ENCODE measurements at places on chromosomes 16 and 17.

DNA sequence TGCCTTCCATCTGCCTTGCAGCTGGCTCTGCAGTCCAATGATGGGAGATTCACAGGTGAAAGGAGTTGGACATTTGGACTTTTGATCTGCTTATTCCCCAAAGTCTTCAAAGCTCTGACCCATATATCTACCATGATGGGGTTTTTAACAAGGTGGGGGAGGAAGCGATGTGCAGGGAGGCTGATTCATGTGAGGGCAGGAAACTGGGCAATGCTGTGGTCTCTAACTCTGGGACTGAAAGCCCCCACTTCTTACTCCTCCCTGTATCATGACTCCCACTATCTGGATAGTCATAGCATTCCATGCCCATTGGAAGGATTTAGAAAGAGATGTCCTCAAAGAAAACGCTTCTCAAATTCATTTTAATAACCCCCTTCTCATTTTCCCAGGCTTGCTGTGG lies 16.3 kb downstream of the HOXB1 start:
- DNase-seq, result no peak

DNA sequence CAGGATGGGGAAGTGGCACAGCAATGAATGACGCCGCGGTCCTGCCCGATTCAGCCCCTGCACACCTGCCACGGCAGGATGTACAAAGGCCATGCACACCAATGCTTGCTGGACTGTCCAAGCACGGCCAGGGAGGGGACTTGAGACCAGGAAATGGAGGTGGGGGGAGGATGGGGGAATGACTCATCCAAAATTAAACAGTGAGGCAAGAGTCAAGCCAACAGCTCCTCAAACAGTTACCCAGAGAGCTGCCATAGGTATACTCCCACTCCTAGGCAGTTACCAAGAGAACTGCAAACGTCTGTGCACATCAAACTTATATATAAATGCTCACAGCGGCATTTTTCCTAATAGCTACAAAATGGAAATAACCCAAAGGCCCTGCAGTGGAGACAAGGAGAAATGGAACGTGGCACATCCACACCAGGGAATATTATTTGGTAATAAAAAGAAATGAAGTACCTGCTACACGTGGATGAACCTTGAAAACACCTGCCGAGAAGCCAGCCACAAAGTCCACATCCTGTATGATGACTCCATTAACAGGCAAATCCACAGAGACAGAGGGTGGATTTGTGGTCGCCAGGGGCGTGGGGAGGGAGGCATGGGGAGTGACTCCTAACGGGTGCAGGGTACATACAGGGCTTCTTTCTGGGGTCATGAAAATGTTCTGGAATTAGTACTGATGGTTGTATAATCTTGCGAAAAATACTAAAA lies 54.1 kb downstream of the VAC14 start:
- DNase-seq, result peak; percentile 60

GRCh38 chr16:35449663-35450062 lies 1990.3 kb downstream of the TP53TG3F start:
- DNase-seq, result no peak

DNA sequence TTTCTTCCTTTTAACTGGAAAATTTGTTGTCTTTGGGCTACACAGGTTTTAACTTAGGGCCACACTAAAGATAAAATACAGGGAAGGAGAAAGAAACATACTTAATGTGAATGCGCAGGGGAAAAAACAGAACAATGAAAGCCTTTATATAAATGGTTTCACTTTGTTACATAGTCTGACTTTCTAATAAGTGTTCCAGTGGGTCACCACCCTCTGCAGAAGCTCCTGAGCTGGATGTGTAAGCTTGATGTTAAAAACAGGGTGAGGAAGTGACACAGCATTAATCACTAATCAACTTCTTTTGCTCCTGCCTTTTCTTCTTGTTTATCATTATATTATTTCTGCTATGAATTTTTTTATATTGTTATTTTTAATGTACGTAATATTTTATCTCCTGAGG lies 445.6 kb upstream of the CA10 start:
- DNase-seq, result no peak

DNA sequence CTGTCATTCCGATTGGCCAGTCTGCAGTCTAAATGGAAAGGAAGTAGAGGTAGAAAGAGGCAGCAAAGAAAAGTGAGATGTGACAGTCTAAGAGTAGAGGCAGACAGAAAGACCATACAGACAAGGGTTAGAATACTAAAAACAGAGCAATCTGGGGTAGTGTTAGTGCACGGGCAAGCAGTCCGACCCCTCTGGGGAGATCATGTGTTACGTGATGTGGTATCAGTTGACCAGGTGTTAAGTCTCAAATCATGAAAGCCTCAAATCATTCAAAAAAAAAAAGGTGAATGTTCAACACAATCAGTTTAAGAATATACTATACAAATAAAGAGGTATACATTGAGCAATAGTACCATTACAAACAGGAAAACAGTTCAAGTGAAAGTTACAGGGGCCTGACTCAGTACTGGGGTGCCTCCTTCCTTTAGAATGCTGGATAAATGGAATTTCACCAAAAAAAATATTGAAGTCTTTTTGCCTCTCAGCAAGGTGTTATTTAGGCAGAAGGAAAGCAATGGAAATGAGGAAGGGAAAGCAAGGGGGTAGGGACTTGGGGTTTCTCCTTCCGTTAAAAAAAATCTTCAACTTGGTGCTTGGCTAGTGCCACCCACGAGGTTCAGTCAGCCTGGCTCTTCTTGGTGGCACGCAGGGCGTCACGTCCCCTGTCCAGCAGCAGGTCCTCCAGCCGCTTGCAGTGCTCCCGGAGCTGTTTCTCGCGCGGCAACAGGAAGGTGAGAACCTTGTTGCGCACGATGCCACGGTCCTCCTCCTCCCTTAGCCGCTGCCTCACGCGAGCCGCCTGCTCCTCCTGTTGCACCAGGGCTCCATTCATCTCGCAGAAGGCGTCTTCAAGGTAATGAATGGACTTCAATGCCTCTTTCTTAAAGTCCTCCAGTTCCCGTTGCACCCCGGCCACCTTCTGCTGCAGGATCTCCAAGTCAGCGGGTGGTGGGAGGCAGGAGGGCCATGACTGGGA lies 616 bp downstream of the CCDC182 start:
- DNase-seq, result no peak

DNA sequence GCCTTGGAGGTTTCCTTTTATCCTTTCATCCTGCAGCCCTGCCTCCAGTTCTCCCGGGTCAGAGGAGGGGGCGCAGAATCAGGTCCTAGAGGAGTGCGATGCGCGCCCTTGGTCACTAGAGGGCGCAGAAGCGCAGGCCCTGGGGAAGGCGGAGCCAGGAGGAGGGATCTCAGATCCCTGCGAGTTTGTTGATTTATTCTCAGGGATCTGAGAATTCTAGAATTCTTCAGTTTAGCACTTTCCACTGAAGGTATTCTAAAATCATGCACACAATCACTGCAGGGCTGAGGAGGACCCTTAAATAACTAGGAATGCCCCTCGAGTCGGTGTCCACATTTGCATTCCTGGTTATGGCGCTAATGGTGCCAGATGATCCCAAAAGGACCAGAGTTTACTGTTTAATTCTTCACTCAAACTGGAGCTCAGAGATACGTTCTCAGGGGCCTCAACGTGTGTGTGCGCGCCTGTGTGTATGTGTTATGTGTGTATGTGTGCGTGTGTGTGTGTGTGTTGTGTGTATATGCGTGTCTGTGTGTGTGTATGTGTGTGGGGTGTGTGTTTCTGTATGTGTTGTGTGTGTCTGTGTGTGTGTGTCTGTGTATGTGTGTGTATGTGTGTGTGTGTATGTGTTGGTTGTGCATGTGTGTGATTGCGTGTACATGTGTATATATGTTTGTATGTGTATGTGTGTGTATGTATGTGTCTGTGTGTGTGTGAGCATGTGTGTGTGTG lies 6.9 kb upstream of the ELAC2 start:
- peak; percentile 72 for DNase-seq

DNA sequence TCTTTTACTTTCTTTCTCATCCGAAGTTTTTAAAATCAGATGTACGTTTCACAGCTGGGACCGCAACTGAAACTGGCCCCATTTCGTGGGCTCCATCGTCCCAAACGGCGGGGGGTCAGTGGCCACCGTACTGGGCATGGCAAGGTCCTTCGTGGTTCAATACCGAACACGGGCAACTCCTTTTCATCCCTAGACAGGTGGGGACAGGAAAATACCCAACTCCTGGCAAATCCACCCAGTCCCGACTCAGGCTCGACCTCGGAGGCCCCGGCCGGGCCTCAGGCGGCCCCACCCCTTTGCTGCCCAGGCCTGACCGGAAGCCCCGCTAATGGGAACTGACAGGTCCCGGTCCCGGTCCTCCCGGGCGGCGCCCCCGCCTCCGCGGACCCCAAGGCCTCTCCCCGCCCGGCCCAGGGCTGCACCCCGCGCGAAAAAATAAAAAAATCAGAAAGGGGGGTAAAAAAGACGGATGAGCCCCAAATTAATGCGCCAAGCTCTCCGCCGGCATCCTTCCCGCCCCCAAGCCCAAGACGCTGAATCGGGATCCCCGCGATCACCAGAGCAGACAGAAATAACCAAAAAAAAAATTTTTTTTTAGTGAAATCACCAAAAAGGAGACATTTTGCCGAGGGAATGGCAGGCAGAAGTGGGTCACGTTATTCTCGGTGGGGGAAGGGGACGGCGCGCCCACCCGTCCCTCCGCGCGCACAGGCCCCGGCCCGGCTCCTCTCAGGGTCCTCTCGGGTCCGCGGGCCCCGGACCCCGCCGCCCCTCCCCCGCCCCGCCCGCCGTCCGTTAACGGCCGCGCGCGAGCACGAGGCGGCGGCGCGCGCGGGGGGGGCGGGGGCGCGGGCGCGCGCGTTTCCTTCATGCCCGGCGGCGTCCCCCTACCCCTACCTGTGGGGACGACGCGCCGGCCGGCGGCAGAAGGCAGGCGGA lies 562 bp downstream of the ZC3H7A start:
- DNase-seq, result peak; percentile 73

DNA sequence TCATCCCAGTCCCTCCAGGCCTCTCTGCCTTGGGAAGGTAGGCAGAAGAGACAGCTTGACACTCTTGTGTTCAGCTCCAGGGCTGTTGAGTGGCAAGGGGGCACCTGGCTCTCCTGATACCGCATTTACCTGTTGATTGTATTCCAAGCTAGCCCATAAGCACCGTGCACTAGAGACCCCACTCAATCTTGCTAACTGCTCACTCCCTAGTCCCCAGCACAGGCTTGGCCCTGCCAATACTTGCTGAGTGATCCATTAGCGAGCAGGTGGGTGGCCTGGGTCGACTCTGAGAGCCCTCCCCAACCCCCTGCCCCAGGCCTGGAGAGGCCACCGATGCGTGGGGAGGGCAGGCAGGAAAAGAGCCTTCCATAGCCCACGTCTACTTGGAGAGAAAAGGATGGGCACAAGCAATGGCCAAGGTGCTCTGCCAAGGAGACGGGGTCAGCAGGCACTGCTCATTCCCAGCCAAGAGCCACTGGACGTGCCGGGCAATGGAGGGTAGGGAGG lies 29.5 kb downstream of the FA2H start:
- no peak for DNase-seq

DNA sequence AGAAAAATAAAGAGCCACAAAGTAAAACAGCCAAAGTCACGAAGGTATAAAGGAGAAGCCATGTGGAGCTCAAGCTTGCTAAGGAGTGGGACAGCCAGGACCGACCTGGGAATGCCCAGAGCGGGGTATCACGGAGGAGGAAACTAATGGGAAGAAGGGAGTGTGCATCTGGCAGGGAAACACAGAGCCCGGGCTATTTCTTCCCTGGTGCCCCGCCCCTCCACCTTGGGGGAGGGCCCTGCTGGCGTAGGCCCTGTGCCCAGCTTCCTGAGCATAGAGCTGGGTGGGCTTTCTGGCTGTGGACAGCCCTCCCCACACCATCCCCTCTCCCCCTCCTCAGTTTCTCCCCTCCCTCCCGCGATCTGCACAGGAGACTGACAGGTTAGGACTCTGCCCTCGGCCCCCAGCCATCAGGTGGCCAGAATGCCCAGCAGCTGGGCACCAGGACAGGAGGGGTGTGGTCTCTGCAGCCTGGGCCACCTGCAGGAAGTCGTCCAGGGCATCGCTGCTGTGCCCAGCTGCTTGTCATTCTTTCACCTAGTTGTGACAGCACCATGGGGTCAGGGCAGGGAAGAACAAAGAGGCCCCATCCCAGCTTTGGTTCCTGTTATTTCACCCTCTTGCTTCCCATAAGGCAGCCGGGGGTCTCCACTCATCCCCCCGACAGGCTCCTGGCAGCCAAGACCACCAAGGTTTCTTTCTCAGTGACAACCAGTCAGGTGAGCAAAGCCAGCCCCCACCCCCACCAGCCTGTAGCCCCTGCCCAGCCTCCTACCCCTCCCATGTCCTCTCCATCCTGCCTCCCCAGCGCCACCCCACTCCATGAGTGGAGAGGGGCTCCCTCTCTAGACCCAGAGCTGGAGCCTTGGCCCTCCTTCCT lies 7.1 kb upstream of the DCAF7 start:
- no peak for DNase-seq

DNA sequence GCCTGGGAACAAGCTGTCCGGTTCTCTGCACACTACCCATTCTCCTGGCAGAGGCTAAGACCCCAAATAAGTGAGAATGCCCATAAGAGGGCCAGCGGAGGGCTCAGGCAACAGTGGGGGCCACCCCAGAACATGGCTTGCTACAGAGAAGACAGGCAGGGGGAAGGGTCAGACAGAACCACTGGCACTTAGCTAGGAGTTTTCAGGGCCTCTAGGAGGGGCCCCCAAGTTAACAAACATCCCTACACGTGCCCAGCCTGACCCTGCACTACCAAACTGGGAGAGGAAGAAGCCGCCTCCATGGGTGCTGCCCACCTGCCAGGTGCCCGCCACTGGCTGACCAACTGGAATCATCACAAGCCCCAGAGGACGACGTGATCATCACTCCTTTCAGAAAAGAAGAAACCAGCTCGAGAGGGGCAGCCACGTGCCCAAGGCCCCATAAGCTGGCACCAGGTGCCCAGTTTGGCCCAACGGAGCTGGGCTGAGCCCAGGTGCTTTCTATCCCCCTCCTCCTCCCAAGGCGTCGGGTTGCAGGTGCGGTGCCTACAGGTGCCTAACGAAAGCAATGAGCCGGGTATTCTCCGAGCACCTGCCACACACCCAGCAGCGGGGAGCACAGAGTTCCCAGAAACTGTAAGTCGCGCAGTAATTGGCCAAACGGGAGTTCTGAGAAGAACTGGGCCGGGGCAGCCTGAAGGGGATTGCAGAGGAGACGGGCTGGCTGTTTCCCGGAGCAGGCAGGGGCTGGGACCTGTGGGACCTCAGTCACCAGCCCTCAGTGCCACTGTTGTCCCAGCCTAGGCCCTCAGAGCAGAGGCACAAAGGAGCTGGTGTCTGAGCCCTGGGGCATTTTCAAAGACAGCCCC lies 13.2 kb downstream of the RPH3AL start:
- no peak for DNase-seq

GRCh38 chr16:53378138-53378537 lies 56.1 kb upstream of the RBL2 start:
- no peak for DNase-seq

DNA sequence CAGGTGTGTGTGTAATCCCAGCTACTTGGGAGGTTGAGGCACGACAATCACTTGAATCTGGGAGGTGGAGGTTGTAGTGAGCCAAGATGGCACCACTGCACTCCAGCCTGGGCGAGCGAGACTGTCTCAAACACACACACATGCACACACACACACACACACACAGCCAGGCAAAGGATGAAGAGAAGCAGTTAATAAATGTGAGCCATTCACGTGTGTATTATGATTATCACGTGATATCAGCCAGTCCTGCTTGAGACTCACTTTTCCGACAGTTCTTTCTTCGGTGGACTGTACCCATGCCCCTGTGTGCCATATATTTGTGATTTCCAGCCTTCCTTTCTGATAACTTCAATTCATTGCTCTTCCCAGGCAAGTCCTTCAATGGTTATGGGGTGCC lies 119.3 kb downstream of the PRKCB start:
- no peak for DNase-seq

- peak; percentile 92 for DNase-seq
Observed at GRCh38 chr17:44210342-44211192, 8.9 kb downstream of the UBTF start.

- peak; percentile 64 for DNase-seq
Observed at GRCh38 chr17:81018044-81018802, 16.7 kb upstream of the BAIAP2 start.

GRCh38 chr17:5892921-5893675 lies 177.1 kb upstream of the WSCD1 start:
- DNase-seq, result no peak
